ENCODE measurements at places on chromosomes 16 and 17.

DNA sequence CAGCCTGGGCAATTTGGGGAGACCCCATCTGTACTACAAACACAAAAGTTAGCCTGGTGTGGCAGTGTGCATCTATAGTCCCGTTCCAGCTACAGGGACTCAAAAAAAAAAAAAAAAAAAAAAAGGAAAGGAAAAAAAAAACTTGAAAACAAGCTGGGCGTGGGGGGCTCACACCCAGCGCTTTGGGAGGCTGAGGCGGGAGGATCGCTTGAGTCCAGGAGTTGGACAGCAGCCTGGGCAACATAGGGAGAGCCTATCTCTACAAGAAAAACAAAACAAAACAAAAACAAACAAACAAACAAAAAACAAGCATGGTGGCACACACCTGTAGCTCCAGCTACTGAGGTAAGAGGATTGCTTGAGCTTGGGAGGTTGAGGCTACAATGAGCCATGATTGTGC is 12.9 kb upstream of the CCL17 start:
- DNase-seq, result no peak

GRCh38 chr17:38458521-38458920 is 30.3 kb downstream of the ARHGAP23 start:
- DNase-seq, result no peak

- DNase-seq, result no peak
Observed at GRCh38 chr17:46108550-46109110, 84.6 kb downstream of the KANSL1 start.

DNA sequence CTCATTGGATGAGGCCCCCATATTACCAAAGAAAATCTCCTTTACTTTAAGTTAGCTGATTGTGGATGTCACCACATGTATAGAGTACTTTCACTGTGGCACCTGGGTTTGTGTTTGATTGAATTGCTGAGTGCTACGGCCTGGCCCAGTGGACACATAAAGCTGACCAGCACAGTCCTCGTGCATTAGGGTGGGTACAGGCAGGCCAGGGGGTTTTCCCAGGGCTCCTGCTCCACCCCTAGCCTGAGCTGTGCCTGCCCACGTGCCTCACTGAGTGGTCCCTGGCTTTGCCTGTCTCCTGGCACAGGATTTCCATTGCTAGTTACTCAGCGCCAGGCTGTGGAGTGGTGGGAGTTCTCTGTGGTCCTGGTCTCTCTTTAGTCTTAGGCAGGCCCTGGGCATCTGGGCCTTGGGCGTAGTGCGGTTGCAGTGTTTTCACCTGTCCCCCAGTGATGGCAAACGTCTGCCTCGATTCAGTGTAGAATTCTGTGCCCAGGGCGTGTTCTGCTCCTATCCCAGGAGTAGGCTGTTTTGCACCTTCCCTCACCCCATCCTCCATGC is 86.0 kb downstream of the RPTOR start:
- DNase-seq, result no peak

DNA sequence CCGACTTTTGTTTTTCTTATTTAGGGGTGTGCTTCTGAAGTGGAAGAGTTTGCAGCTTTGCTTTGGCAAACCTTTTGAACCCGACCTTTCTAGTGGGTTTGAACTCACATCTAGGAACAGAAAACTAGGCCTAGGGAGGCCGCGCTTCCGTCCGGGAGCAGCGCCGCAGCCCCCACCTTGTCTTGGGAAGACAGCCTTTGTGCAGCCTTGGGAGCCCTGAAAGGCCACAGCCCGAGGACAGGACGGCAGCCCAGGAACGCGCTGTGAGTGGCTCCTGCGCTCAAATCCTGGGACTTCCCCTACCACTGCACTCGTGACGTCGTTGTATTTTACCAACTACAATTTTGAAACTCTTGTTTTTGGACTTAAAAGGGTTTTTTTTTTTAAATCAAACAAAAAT is 53.7 kb upstream of the ZNF267 start:
- no peak for DNase-seq

DNA sequence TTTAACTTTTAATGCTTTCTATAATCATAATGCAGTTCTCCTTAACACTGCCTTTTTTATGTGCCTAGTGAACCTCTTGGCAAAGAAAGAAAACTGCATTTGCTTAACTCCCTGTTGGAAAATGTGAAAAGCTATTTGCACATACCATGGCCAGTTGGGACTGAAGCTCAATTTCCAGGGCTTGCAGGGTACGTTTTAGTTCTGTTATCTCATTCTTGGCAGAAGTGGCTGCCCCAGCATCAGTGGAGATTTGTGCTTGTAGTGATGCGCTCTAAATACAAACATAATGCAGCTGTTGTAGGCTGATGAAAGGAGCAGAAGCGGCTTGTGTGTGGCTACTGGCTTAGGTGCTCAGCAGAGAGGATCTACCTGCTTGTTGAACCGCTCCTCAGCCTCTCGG is 3.7 kb downstream of the KRT24 start:
- DNase-seq, result no peak

GRCh38 chr16:65546353-65546791 is 424.5 kb upstream of the CDH11 start:
- no peak for DNase-seq

DNA sequence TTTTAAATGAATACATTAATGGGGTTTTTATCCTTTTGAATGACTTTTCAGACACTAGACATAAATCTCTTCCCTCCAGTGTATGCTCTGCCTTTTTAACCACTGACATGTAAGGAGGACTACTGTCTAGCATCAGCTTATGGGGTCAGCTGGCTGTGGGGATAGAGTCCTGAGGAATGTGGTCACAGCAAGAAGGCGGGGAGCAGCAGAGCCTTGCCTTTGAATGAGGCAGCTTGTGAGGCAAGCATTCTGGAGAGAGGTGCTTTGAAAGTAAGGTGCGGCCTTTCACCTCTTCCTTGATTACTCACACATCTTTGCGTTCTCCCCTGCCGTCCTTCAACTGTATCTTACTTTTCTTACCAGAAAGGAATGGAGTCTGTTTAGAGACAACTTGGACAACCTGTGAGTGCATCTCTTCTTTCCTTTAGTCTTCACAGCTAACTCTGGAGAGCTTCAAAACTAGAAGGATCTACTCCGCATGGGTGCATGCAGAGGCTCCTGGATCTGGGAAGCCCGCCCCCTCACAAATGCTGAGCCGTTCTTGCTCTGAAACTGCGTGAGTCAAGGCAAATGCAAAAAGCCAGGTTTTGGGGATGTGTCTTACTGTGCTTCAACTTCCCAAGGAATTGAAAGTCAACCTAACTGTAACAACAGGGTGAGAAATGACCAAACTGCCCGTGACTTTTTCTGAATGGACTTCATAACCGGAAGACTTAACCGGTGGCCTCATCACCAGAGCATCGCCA is 49.9 kb downstream of the ADCY7 start:
- DNase-seq, result no peak

DNA sequence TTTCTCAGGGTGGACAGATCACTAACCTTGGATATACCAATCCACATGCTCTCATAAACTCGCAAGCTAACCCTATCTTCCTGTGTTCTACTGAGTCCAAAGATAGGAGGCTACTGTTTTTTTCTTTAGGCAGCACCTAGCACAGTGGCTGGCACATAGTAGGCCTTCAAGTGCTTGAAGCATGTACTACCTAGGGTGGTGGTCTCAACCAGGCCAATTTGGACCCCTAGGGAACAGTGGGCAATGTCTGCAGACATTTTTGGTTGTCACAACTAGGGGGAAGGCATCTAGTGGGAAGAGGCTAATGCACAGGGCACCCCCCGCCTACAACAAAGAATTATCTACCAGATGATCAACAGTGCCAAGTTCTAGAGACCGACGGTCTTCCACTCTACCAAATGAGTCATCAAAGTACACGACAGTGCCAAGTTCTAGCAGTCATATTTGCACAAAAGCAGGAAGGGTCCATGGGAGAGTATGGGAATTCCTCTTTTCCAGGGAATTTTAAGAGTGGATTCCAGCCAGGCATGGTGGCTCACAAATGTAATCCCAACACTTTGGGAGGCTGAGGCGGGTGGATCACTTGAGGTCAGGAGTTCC is 390.3 kb downstream of the SLC39A11 start:
- no peak for DNase-seq

- DNase-seq, result no peak
Observed at GRCh38 chr16:85319208-85319983, 207.1 kb upstream of the CIBAR2 start.

DNA sequence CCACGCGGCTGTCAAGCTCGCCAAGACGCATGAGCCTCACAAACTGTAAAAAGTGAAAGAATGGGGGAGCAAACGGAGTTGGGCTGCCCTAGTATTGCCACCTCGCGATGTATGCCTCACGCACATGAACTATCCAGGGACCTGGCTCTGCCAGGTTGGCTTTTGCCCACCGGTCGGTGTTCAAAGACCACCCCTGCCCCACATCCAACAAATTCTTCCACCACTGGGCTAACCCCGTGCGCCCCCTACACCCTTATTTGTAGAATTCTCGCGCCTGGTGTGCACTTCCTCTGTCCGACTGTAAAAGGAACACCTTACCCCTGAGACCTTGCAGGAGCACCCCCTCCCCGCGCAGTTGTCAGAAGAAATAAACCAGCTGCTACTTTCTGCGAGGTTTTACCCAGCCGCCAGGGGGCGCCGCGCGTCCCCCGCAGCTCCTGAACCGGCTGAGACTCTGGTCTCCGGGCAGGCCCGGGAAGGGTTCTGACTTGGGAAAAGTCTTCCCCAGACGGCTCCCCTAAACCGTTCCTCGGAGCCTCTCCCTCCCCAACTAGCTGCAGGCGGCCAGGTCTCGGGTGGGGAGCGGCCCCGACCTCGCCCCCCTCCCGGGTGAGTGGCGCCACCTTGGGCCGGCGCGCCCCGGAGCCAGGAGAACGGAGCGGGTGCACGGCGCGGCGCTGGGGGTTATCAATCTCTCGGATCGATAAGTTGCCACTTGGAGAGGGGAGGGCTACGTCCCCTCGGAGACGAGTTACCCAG is 1.7 kb upstream of the ZNF423 start:
- no peak for DNase-seq

DNA sequence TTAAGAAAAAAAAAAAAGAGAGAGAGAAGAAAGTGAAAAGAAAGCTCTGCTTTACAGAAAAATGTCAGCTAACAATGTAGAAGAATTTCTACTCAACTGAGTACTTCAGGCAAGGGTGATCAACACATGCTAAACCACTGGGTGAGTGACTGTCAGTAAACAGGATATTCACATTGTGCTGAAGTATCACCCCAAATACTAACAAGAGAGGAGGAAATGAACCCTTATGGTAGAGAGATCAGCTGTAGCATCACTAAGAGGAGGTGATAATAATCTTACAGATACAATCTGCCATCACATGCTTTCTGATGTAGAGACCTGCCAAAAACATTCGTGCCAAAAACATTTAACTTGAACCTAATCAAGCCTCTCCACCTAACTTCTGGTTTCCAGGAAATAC is 30.7 kb upstream of the ICAM2 start:
- no peak for DNase-seq

DNA sequence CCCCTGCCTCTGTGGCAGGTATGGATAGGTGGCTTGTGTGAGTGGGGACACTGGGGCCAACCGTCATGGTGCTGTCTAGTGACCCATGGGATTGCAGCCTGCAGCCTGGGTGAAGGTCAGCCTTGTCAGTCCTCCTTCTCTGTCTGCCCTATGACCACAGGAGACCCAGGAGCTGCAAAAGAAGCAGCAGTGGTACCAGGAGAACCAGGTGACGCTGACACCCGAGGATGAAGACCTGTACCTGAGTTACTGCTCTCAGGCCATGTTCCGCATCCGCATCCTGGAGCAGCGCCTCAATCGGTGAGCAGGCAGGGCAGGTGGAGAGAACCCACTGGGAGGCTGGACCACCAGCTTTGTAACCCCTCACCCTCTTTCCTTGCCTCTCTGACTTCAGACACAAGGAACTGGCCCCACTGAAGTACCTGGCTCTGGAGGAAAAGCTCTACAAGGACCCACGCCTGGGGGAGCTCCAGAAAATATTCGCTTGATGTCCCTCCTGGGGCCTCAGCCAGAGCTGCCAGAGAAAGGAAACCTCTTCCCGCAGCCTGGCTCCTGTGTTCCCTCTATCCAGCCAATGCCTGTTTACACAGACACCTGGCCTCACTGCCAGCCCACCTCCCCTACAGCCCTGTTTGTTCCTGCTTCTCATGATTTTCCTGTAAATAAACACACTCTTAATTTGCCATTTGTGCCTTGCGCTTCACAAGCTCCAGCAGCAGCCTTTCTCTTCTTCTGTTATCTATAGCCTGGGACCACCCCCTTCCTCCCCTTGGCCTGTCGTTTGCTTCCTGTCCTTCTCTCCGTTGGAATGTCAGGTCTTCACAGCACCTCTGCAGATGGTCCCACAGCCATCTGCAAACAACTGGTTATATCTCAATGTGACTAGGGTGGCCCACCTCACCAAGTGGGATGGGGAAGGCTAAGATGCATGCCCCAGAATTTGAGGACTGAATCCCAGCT is 4.5 kb upstream of the KATNB1 start:
- no peak for DNase-seq

GRCh38 chr17:22266231-22266630 is 573.9 kb downstream of the KCNJ18 start:
- no peak for DNase-seq

DNA sequence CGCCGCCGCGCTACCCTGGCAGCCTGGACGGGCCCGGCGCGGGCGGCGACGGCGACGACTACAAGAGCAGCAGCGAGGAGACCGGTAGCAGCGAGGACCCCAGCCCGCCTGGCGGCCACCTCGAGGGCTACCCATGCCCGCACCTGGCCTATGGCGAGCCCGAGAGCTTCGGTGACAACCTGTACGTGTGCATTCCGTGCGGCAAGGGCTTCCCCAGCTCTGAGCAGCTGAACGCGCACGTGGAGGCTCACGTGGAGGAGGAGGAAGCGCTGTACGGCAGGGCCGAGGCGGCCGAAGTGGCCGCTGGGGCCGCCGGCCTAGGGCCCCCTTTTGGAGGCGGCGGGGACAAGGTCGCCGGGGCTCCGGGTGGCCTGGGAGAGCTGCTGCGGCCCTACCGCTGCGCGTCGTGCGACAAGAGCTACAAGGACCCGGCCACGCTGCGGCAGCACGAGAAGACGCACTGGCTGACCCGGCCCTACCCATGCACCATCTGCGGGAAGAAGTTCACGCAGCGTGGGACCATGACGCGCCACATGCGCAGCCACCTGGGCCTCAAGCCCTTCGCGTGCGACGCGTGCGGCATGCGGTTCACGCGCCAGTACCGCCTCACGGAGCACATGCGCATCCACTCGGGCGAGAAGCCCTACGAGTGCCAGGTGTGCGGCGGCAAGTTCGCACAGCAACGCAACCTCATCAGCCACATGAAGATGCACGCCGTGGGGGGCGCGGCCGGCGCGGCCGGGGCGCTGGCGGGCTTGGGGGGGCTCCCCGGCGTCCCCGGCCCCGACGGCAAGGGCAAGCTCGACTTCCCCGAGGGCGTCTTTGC is 3.1 kb downstream of the HIC1 start:
- no peak for DNase-seq

DNA sequence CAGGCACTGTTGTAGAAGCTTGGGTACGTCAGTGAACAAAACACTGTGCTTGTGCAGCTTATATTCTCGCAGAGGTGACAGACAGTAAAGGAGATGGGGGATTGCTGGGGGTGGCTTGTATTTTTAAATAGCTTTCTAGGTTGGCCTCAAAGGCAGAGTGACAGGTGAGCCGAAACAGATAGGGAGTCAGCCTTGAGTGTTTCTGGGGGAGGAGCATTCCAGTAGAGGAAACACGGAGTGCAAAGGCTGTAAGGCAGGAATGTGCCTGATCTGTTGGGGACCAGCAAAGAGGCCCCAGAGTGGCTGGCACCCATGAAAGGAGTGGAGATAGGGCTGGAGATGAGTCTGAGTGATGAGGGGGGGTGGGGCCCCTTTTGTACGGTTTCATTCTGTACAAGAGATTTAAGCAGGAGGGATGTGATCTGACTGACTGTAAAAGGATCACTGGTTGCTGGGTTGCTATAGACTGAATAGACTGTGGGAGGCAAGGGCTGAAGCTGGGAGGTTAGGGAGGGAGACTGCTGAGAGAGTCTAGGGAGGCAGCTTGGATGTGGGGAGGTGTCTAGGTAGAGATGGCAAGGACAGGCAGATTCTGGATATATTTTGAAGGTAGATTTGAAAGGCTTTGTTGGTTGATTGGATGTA is 15.2 kb downstream of the NUP93 start:
- no peak for DNase-seq
